ENCODE measurements at places on chromosomes 12 and 14.

DNA sequence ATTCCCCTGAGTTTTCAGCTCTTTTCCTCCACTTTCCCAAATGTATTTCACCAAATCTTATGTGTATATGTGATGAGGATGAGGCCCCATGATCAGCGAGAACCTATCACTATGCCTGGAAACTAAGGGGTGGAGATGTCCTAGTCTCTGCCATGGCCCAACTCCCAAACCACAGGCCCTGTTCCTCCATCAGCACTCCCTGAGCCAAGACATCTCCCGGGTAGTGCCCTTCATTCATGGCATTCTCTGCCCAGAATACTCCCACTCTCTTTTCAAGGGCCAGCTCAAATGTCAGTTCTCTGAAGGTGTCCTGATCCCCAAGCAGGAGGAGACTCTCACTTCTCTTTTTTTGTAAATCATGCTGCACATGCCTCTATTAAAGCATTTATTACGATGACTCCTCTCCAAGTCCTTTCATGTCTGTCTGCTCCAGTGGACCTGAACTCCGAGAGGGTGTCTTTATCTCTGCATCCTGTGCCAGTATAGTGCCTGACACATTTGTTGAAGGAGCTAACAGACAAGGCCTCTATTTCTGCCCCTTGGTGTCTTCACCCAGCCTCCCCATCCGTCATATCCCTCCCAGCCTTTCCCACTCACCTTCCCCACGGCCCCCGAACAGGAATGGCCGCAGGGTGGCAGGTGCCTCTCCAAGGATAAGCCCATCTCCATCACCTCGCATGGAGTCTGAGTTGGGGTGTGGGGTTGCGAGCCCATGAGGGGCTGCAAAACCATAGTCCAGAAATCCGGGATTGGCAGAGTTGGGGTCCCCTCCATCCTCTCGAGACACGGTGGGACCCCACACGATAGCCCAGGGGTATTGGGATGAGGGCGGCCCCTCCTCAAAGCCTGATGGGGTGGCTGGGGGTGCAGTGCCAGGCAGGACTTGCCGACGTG lies 3.7 kb downstream of the PIANP start:
- DNase-seq: peak; percentile 26

- peak; percentile 34 for DNase-seq
These were observed 6.3 kb downstream of the FBXL14 start for GRCh38 chr12:1587927-1588574.

DNA sequence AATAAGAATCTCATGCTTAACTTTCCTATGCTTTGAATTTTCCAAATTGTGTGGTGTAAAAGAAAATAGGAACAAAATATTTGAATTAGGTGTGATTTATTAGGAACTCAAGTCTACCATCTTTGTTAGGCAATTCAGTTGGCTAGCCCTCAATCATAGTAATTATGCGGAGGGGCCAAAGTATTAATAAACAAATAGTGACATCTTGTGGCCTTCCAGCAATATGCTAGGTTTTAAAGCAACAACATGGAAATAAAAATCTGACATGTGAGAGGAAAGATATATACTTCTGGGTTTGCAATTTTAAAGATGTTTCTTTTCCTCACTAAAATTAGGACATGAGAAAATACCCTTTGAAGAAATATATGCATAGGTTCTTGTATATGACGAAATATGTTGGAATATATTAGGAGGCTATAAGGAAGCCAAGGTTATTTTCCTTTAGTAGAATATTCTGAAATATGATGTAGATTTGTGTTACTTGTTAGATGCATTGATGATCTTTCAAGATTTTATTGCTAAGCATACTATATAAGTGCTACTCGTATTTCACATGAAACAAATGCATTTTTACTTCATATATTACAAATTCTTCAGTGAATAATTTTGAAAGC lies 200.4 kb downstream of the PTPRO start:
- DNase-seq: peak; percentile 36

- no peak for DNase-seq
These were observed 187.3 kb downstream of the CAND1 start for GRCh38 chr12:67456431-67456901.

- DNase-seq: no peak
These were observed 21.7 kb upstream of the VRTN start for GRCh38 chr14:74326369-74327152.

DNA sequence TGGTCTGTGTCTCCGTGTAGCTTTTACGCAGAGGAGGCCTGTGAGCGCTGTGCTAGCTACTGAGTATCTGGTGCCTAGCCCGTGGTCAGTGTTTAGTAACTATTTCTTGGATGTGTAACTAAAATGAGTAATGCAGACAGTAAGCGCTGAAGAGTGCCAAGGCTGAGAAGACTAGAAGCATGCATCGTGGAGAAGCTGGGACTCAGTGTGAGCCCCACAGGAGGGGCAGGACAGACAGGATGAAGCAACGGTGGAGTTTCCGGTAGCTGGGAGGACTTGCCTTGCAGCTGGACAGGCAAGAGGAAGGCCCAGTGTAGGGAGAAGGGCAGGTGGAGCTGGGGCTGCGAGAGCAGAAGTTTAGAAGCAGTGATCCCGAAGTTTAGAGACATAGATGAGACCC lies 233.4 kb upstream of the FKBP4 start:
- DNase-seq: no peak

GRCh38 chr14:54722791-54723432 lies 156.0 kb downstream of the SAMD4A start:
- peak; percentile 2 for DNase-seq

DNA sequence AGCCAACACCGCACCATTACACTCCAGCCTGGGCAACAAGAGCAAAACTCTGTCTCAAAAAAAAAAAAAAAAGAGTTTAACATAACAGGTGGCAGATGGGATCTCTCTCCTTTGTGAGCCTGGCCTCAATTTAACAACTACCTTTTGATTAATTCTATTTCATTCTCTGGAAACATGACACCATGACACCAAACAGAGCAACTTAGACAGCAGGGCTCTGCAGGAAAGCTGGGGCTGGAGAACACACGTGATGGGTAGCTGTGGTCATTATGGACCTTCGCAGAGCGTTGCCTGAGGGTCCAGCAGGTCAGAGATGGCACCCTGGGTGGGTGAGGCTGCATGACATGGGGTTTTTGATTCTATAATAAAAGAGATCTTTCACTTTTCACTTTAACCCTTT lies 1.7 kb upstream of the DGLUCY start:
- DNase-seq: no peak

DNA sequence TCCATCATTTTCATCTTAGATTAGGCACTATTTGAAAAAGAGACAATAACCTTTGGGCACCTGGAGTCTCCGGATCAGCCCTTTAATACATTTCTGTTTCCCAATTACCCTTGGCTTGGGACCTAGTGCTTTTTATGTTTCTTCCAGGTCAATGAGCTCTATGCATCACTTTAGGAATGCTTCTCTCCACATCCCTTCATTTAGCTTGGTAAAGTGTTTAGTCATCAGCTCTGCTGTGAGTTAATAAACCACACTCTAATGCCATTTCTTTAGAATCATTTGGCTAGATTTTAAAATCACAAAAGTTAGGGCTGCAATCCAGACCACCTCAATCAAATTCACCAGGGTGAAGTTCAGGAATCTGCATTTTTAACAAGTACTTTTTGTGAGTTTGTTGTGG lies 41.7 kb downstream of the RASSF9 start:
- no peak for DNase-seq

- no peak for DNase-seq
These were observed 1083.2 kb downstream of the FLRT2 start for GRCh38 chr14:86613126-86613525.

DNA sequence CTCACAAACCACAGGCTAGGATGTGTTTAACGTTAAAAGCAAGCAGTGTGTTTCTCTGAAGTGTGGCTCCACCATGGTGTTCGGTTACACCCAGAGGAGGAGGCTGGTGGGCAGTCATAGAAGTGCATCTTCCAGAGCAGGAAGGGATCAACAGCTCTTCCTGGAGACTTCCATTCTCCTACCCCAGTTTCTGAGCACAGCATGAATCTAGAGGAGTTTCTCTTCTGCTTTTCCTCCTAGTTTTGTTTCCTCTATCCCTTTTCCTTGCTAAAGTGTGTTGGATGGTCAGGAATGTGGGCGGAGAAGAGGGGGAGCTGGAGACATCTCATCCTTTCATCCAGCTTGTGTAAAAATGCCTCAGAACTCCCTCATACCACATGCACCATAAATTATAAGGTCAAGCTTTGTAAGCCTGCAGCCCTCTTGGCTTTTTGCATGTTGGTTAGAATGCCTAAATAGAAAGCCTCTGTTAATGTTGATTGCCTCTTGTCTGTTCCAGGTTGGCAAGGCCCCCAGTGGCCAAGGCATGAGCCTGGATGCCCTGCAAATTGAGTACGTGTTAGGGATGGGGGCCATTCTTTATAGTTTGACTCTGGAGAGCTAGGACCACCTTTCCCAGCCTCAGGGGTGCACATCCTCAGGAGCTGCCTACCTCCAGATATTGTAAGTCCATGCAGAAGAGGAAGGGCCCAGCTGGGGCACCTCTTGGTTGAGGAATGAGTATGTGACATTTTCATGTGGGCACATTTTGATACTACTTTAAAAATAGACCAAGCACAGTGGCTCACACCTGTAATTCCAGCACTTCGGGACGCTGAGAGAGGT lies 4.0 kb upstream of the CKAP4 start:
- no peak for DNase-seq

- no peak for DNase-seq
These were observed 120.0 kb upstream of the NOS1 start for GRCh38 chr12:117481470-117481869.

DNA sequence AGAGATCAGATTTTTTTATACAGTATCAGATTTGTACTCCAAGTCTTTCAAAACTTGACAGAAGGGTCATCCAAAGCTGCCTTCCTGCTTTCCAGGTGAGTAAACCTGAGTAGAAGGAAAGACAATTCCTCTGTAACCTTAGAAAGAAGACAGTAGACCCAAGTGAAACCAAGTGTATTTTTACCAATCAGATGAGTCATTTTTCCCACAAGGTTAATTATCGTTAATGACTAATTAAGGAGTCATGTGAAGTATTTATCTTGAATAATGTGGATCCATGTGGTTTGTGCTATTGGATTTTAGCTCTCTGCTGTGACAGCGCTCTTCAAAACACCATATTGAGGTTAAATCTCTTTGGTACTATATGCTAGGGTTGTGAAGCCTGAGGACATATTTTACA lies 74.0 kb upstream of the PELI2 start:
- DNase-seq: no peak

- no peak for DNase-seq
These were observed 69.7 kb downstream of the RFLNA start for GRCh38 chr12:124364543-124364942.

DNA sequence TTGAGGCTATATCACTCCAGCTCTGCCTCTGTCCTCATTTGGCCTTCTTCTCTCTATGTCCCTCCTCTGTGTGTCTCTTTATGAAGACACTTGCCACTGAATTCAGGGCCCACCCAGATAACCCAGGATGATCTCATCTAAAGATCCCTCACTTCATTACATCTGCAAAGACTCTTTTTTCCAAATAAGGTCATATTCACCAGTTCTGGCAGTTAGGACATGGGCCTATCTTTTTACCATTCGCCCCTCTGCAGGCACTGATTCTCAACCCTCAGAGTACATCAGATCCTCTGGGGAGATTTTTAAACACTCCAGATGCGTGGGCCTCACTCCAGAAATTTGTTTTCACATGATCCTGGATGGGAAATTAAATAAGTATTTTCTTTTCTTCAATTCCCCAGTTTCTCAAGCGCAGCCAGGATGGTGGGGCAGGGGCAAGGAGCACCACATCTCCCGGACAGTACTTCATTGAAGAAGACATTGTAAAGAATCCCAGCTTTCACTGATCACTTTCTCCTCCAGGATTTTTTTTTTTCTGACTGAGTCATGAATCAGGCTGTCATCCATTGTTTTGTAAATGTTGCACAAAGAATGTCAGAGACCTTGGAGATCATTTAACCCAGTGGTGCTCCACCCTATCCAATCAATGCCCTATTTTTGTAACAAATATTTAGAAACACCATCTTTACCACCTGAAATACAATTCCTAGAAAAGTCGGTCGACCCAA lies 27.4 kb downstream of the CRACR2A start:
- no peak for DNase-seq

- DNase-seq: no peak
These were observed 211.8 kb downstream of the MSRB3 start for GRCh38 chr12:65490250-65490649.

DNA sequence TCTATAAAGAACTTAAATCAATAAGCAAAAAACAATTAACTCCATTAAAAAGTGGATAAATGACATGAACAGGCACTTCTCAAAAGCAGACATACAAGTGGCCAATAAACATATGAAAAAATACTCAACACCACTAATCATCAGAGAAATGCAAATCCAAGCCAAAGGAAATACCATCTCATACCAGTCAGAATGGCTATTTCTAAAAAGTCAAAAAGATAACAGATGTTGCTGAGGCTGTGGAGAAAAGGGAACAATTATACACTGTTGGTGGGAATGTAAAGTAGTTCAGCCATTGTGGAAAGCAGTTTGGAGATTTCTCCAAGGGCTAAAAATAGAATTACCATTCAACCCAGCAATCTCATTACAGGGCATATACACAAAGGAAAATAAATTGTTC lies 234.5 kb upstream of the PLXNC1 start:
- DNase-seq: no peak

DNA sequence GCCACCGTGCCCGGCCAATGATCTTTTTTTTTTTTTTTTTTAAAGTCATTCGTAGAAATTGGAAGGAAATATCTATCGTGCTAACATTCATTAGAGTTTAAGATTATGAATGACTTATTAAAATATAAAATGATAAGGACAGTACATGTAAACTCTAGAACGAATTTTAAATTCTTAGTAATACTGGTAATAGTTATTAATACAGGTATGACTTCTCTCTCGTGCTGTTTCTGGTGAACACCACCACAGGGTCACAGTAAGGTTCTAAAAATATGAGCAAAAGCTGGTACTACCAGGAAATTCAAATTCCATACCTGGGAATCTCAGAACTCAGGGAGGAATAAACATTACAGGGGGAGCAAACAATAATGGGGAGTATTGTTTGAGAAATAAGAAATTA lies 26.2 kb downstream of the WNK1 start:
- DNase-seq: no peak

DNA sequence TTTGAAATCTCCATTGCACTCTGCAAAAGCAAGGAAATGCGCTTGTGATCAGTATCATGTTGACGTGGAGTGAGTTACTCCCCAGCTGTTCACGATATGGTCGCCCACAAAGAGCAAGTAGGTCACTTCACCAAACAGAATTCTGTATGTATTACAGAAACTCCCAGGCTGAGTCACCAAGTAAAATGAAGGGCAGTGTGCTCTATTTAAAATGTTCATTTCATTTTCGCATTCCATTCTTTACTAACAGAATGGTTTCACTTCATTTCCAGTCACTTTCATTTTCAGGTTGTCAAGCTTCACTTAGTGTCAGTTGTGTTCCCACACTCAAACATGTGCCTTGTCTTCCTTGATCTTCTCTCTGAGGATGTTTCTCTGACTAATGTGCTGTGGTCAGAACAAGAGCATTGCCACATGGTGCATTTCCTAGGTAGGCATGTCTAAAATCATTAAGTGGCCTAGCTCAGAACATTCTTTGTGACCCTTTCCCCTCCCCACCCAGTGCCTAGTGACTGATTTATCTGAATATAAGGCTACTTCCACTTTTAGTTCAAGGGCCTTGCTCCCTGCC lies 391.2 kb downstream of the RAD51B start:
- DNase-seq: peak; percentile 46

All from CD4-positive, alpha-beta T cell treated with Interferon alpha-2 for 1 hour (primary cell).